Amygdala (tissue), 56 donors: ENCODE measurements at places on chromosomes 7 and 10.

GRCh38 chr10:131760416-131761166, 140.2 kb upstream of the PPP2R2D start:
- no peak for DNase-seq

GRCh38 chr10:14060320-14061070, 270.2 kb downstream of the FRMD4A start:
- DNase-seq: no peak

- DNase-seq: no peak
Measured at GRCh38 chr10:119761106-119761505, 35.3 kb downstream of the INPP5F start.

DNA sequence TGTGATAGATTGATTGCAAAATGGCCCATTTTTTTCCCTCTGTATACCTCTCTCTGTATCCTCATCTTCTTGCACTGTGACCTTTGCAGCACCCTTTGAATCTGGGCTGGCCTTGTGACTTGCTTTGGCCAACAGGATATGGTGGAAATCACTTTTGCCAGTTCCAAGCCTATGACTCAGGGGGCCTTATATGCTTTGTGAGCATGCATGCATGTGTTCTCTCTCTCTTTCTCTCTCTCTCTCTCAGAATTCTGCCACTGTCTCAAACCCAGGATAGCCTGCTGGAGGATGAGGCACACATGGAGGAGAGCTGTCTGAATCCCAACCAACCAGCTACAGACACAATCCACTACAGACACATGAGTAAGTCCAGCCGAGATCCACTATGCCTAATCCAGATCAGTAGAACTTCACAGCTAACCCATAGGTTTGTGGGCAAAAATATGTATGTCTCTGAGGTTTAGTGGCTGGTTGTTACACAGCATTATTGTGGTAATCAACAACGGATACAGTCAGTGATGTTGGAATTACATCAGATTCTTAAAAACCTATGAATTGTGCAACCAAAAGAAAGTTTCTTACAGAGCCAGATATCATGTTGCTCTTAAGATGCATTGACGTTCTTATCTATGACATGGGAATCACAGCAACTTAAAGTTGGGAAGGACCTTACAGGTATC, 41.8 kb upstream of the ABCB4 start:
- no peak for DNase-seq

DNA sequence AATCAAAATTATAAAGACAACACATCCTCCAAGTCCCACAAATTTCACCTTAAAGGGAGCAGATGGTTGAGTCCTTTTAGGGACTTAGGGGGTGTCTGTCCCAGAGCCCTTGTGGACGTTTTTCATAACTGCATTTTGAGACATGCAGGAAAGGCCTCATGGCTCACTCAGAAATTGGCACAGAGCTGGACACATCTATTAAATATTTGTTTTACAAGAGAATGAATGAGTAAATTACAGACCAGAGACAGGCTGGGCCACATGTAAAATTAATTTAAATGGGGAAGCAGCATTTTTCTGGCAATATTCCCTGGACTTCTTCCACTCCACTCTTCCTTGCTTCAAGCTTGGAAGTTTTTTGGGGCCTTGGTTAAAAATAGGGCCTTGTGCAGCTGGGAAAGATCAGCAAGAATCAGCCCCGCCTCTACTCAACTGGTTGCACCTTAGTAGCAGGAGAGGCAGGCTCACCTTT, 20.0 kb downstream of the LAMB1 start:
- no peak for DNase-seq
